ENCODE measurements at places on chromosomes 11 and 22. TPM values are rescaled to one million over a fixed set of nuclear protein-coding genes. Genes with fewer than 3 reads are reported as not detected.

NEFH gene
- total RNA-seq: 0.60 TPM

OR51I1 gene
- 0.35 TPM for total RNA-seq

OVOL1 gene
- 6.6 TPM for total RNA-seq

MMP26 gene
- total RNA-seq: not detected

CARD18 gene
- total RNA-seq: not detected

OR5J2 gene
- total RNA-seq: not detected

YAP1 gene
- total RNA-seq: 106 TPM

LDHAL6A gene
- not detected for total RNA-seq

DUSP18 gene
- 14.0 TPM for total RNA-seq

OR52E8 gene
- 0.25 TPM for total RNA-seq

PDGFD gene
- total RNA-seq: 12.2 TPM

WNT11 gene
- total RNA-seq: 2.2 TPM

SLC17A6 gene
- total RNA-seq: not detected

C11orf87 gene
- not detected for total RNA-seq

MS4A1 gene
- total RNA-seq: 11.1 TPM
